ENCODE measurements at places on chromosomes 1 and 21.

- no peaks in the 10 kb centered on the region for H3K4me1 ChIP-seq
- DNase-seq = no peak
- H3K27ac ChIP-seq = no peak overlapping the region
- no peaks in the 10 kb centered on the region for H3K36me3 ChIP-seq
- peaks cover 25% of the 10 kb centered on the region for H3K27me3 ChIP-seq
Observed at GRCh38 chr1:22687191-22687590, 23.4 kb upstream of the EPHB2 start.

DNA sequence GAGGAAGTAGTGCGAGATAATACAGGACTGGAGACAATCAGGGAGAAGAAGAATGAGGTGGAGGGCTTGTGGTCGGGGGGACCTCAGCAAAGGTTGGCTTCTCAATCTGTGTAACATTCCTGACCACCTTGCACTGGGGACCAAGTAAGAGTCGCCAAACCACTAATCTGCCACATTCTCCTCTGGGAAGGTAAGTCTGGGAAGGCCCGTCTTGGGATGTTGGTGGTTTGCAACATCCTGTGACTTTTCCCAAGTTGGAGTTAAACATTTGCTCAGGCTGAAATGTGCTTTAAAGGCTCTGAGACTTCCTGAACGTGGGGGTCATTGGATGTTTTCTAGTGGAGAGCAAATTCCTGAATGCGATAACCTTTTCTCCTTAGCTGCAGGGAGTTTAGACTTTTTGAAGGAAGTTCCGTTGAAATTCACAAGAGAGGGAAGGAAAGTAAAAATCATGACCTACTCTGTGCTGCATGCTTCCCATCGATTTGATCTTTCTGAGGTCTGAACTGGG is 325.9 kb downstream of the RPS6KC1 start:
- H3K27me3 ChIP-seq = no peaks in the 10 kb centered on the region
- H3K4me3 ChIP-seq = no peak overlapping the region
- no peaks in the 10 kb centered on the region for H3K36me3 ChIP-seq
- H3K27ac ChIP-seq = no peak overlapping the region
- DNase-seq = no peak

DNA sequence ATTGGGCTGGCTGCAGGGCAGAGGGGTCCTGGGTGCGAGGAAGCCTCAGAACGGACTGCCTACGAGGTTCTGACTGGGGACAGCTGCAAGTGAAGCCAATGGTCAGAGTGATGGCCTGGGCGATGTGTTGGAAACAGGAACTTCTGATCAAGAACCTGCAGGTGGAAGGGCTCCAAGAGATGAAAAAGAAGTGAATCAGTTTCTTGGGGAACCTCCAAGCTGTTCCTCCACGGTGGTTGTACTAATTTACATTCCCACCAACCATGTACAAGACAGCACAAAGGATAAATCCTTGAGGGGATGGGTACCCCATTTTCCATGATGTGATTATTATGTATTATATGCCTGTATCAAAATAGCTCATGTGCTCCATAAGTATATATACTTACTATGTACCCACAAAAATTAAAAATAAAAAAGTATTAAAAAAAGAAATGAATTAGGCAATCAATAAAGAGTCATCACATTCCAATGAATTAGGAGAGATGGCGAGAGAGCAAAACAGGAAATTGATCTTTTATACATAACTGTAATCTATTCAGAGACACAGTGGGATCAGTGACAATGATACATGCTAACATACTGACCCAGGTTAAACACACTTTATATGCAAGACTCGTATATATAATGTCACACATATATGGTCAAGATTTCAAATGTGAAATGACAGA is 58.1 kb downstream of the PTPN14 start:
- no peak overlapping the region for H3K4me3 ChIP-seq
- no peak for DNase-seq
- H3K27ac ChIP-seq = no peak overlapping the region
- H3K4me1 ChIP-seq = no peaks in the 10 kb centered on the region
- H3K27me3 ChIP-seq = peaks cover 30% of the 10 kb centered on the region

DNA sequence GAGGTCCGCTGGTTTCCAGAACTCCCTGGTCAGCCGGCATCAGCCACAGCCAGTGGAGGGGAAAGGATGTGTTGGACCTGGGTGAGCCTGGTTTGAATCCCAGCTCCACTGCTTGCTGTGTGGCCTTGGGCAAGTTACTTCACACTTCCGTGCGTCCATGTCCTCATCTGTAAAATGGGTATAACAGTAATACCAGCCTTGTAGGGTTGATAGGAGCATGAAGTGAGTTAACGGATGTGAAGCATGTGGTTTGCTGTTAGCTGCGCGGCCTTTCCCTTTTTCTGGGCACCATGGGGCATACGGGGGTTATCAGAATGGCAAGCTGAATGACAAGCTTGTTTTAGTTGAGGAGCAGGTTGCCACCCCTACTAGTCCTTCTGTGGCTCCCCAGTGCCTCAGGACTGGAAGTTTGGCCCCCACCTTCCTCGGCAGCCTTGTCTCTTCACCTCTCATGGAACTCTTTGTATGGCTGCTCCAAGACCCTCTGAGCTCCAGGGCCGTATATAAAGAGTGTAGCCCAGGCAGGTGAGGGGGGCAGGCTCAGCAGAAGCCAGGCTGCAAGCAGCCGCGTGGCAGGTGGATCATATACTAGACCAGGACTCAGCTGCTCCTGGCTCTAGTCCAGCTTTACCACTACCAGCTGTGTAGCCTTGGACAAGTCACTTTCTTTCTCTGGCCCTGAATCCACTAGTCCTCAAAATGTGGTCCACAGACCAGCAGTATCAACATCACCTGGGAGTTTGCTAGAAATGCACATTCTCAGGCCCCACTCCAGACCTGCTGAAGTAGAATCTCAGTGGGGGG is 95.4 kb downstream of the LACTBL1 start:
- H3K4me1 ChIP-seq = no peaks in the 10 kb centered on the region
- H3K4me3 ChIP-seq = no peak overlapping the region
- H3K27me3 ChIP-seq = no peaks in the 10 kb centered on the region

Data from activated T-cell treated with anti-CD3 and anti-CD28 coated beads, Interleukin-2, amount 50 U/mL, for 72 hours (primary cell).